ENCODE measurements at places on chromosomes 16 and 17. TPM values are rescaled to one million over a fixed set of nuclear protein-coding genes. Genes with fewer than 3 reads are reported as not detected.

Gene KRT25
- not detected for total RNA-seq

Gene SEZ6
- 0.42 TPM for total RNA-seq

Gene KRTAP4-5
- not detected for total RNA-seq

DNA sequence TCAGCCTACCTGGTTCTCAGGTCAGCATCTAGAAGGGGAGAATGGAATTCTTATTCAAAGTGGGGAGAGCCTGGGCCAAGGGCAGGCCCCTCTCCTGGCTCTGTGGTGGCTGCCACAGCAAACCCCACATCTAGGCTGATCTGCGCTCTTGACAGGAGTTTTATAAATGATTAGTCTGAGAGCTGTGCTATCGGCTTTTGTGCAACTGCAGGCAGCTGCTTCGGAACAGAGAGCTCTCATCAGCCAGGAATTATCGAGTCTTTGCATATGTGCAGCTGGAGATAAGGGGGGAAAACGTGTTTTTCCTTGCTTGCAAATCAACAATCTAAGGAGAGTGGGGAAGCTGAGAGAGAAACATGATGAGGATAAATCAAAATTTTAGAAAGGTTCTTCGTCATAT is 91.7 kb downstream of the HS3ST3A1 start:
- no peak for DNase-seq

DNA sequence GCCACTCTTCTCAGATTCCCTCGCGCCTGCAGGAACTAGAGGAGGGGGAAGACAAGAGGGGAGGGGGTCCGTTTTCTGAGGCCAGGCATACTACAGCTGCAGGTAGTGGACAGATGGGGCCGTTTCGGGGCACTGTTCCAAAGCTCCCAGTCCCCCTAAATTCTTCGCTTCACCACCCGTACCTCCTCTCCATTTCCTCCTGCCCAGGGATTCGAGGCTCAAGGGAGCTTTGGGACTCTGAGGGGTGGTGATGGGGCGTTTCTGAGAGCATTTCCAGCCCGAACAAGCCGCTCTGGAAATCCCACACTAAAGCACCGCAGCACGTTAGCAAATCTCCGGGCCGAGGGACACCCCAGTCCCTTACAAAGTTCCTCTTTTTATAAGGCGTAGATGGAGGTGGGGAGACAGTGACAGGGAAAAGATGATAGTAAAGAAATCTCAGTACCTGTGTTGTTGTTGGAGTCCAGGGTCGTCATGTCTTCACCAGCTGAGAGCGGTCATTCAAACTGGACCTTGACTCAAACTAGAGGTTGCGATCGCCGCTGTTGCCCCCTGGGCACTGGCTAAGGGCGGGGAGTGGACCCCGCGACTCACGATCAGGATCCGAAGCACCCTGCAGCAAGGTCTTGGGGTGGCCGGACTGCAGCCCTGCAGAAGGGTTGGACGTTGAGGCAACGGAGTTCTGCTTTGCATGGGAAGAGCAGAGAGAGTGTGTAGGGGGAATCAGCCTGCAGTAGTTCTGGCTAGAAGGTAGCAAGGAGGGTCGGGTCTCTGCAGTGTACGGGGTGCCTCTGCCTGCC is 570 bp downstream of the NR1D1 start:
- DNase-seq: no peak

GRCh38 chr17:74296548-74296936 is 22.5 kb downstream of the DNAI2 start:
- no peak for DNase-seq

All from esophagus muscularis mucosa (tissue), 4 donors.